ENCODE measurements at places on chromosomes 7 and 10.

DNA sequence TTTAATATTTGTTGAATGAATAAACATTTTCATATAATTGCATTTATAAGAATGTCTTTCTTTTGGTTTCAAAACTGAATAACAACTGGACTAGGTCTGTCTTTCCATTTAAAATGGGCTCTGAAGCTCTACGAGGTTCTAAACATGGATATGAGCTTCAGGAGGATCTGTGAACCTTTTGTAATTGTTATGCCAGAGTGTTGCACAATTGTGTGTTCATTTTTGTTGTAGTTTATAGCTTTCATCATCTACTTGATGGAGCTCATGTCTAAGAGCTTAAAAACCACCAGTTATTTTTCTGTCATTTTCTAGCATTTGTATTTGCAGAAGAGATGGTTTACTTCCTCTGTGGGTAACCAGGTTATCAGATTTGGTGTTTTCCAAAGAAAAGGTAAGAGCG is 265.7 kb upstream of the NPY start:
- no peak for DNase-seq

DNA sequence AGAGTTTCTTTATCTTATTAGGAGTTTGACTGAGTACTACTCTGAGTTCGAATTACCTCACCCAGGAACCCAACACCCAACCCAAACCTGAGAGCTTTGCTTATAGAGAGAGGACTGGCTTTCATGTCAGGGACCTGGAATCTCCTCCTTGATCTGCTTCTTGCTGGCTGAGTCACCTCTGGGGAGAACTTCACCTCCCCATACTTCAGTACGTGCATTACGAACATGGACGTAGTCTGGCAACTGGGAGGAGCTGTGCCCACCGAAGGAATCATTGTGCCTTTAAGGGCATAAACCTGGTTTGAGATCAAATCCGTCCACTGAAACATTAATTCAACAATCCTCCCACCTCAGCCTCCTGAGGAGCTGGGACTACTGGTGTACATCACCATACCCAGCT is 12.2 kb upstream of the PSAP start:
- DNase-seq: no peak

DNA sequence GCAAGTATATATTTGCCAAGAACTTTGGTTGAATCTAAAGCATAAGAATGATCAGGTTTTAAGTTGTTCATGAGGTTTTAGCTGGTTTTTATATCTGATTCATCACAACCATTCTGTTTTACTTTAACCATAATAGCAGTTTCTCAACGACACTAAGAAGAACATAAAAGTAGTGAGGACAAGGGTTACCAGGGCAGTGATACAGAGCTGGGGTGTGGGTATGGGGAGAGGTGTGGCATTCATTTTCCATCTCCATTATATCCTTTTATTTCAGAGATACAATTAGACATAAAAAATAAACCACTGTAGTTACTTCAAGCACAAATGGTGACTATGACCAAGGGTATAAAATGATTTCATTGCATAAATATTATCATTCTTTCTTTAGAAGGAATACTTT is 149.8 kb upstream of the STEAP4 start:
- no peak for DNase-seq

DNA sequence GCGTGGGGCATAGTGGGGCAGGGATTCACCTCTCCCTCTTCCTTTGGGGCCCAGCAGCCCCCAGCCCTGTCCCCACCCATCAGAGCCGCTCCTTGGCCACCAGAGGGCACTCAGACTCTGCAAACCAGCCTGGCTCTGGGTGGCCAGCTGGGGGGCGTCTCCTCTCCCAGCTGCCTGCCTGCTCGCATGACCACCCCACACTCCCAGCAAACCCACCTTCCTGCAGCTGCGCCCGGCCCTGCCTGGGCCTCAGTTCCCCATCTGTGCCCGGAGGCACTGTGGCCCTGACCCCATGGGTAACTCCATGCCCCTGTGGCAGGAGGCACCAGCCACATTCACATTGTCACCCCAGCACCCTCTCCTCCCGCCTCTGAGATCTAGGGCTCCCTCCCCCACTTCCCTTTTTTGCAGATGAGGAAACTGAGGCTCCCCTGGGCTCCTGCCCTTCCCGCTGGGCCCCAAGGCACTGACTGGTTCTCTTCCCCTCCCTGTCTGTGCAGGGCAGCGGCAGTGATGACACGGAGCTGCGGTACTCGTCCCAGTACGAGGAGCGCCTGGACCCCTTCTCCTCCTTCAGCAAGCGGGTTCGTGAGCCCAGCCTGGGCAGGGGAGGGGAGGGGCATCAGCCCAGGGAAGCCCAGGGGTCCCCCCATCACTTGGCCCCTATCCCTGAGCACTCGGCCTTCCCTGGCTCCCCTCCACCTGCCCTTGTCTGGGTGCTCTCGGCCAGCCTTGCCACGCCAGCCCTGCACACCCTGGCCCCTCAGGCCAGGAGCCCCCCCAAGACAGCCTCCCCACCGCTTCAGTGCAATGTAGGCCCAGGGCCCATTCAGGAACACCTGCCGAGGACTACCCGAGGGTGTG is 6.9 kb upstream of the SH2B2 start:
- DNase-seq: peak; percentile 43

- no peak for DNase-seq
Measured at GRCh38 chr10:93076871-93077270, 3.2 kb downstream of the CYP26A1 start.

DNA sequence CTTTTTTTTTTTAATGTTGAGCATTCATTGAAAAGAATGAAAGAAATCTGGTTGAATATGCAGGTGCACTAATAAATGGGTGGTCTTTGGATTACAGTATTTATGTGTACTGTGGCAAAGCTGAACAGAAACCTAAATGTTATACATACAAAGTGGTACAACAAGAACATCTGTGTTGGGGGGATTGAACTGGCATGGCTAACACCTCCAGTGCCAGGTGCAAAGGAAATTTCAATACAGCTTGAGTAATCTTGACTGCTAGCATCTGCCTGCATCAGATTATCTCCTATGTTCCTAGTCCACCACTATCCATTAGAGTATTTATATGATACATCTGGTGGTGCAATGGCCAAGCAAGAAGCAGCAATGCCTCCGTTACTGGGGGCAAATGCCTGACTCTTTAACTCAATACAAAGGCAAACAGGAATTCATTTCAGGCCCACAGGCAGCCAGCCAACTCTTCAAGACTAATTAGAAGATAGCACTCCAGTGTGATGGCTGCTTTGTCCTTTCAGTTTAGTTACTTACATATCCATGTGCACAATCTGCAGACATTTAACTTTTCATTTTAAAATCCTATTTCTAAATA is 220.5 kb upstream of the ETV1 start:
- no peak for DNase-seq

GRCh38 chr7:64581926-64582894 is 19.3 kb upstream of the ZNF680 start:
- DNase-seq: no peak

DNA sequence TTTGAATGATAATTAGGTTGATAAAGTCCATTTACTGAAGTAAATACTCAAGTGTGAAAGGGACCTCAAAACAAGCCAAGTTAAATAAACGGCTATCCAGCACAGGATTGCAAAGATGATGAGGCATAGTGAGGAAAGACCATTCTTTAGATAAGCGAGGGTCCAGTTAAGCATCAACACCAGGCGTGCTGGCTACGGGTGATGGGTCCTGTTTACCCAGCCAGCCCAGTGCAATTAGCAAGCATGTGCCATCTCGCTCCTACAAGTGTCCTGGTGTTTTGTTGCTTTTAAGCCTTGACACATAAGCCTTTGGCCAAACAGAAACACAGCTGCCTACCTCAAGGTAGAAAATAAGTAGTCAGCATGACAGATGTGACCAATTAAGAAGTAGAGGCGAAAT is 7.1 kb downstream of the NEBL start:
- peak; percentile 87 for DNase-seq

DNA sequence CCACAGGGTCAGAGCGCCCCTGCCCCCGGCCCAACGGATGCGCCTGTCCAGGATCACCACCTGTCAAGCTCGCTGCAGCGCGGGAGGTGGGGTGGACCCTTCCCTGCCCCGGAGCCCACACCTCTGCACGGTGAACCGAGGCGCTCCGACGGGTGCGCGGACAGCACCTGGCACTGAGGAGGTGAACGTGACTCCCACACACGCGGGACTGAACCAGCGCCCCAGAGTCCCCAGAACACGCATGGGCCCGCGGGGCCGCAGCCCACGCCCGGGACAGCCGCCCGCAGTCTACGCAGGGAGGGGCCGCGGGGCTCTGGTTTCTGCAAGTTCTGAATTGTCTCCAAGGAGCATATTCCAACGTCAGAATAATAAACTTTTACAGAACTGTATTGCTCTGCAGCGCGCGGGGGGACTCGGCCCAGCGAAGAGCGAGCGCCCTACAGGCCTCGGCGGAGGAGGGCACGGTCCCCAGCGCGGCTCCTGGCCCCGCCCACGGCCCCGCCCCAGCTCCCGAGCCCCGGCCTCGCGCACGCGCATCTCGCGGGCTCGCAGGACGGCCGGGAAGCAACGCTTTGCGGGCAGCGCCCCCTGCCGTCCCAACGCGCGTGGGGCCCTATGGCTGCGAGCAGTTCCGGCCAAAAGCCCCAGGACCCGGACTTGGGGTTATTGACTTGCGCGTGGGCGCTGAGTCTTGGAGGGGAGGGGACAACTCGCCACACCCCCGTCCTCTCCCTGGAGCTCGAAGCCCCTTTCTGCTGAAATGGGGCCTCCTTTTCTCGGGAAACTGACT is 29.7 kb downstream of the OAT start:
- peak; percentile 21 for DNase-seq
